ENCODE measurements at places on chromosomes 6 and 20.

DNA sequence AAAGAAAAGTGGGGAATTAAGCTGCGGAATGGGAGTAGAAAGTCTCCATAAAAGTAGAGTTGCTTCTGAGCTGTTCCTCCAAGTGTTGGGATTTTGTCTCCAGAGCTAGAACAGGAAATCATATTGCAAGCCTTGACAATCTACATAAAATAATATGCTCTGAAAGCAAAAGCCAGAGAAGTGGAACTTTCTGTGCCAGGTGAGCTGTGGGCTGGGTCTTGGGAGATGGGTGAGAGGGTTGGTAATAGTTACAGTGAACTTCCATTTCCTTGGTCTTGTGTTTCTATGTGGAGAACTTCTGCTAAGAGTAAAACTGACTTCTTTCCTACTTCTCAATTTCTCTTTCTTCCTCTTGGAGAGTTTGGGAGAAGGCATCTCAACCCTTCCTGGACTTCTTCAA is 6.3 kb upstream of the HMGN4 start:
- no peak for DNase-seq
- H3K36me3 ChIP-seq = no peaks in the 10 kb centered on the region
- no peaks in the 10 kb centered on the region for H3K27me3 ChIP-seq

DNA sequence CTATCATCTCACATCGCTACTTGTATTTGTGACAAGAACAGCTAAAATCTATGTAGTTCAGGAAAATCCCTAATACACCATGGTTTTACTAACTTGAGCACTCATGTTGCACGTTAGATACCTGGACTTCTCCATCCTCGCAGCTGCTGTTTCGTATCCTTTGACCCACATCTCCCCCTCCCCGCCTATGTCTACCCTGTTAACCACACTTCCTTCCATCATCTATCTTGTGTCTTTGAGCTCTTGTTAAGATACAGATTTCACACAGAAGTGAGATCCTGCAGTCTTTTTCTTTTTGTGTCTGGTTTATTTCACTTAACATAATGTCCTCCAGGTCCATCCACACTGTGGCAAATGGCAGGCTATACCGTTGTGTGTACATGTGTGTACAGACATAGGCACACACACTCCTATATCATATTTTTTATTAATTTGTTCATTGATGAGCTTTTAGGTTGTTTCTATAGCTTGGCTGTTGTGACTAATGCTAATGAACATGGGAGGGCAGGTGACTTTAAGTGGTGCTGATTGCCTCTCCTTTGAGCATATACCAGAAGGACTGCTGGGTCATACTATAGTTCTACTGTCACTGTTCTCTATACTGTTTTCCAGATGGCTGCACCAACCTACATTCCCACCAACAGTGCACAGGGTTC is 117.8 kb downstream of the WDR27 start:
- no peaks in the 10 kb centered on the region for H3K36me3 ChIP-seq
- H3K4me3 ChIP-seq = no peak overlapping the region
- no peak overlapping the region for H3K27ac ChIP-seq
- DNase-seq = no peak
- H3K27me3 ChIP-seq = no peaks in the 10 kb centered on the region

DNA sequence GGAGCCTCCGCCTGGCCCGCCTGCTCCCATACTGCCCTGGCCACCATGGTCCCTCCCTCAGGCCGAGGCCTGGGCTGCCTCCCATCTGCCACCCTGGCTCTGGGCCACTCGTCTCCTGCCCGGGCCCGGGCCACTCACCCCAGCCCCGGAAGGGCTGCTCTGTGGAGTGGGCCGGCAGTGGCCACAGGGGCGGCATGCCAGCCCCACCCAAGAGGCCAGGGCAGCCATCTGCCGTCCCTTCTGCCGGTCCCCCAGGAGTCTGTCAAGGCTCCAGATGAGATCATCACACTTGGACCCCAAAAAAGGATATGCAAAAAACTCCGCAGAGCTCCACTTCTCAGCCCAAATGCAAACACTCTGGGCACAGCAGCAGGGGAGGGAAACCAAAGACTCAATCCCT is 23.8 kb upstream of the TLDC2 start:
- peak overlapping the region; percentile 91 for H3K27ac ChIP-seq
- DNase-seq = no peak

DNA sequence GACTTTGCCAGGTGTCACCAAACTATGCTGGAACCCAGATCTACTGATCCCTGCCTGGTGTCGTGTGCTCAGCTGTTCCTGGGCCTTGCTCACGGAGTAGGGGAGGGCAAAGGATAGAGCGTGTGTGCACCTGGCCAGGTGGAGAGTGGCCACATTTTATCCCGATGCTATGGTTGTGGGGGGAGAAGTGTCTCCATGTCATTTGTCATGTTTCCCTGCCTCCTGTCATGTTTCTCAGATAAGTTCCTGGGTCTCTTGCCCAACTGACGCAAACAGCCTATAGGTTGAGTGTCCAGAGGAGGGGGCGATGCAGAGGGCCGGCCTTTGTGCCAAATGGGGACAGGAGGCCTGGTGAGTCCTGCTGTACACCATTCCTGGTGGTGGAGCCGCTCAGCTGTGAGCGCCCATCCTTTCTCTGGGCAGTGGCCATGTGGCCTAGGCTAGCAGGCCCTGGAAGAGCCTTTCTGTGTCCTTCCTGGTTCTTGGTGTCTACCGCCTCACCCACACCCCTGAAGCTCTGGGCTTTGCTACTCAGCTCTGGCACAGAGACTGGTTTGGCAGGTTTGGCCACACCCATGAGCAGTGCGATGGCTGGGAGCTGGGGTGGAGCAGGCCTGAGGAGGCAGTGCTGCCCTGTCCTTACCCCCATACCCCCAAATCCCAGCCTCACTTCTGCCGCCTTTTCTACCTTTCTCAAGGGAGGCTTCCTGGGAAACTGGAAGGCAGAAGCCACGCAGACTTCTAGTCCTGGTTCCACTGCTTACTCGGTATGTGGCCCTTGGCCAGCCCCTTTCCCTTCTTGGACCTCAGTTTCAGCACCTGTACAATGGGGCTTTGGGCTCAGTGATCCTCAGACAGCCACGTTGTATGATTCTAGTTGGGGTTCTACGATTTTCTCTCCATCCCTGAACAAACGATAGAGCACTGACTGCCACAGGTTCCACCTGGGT is 32.3 kb upstream of the EPB41L1 start:
- no peaks in the 10 kb centered on the region for H3K27me3 ChIP-seq
- peak overlapping the region; percentile 88 for H3K27ac ChIP-seq
- H3K36me3 ChIP-seq = no peaks in the 10 kb centered on the region
- DNase-seq = peak; percentile 85
- no peaks in the 10 kb centered on the region for H3K4me1 ChIP-seq
- H3K4me3 ChIP-seq = no peak overlapping the region

DNA sequence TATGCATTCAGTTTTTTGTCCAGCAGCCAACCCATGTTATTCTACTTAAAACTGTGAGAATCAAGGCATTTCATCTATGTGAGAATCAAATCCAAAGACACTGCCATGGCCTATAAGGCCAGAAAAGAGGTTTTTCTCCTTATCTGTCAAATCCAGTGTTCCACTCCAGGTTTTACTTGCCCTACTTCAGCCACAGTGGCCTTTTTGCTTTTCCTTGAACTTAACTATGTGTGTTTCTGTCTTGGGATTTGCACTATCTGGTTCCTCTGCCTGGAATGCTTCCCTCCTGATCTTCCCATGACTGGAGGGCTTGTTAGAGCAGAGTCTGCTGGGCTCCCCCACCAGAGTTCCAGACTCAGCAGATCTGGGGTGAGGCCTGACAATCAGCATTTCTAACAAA is 113.1 kb upstream of the DOK5 start:
- no peak for DNase-seq
- no peaks in the 10 kb centered on the region for H3K27me3 ChIP-seq
- no peaks in the 10 kb centered on the region for H3K36me3 ChIP-seq
- no peak overlapping the region for H3K27ac ChIP-seq
- no peaks in the 10 kb centered on the region for H3K4me1 ChIP-seq
- H3K4me3 ChIP-seq = no peak overlapping the region

GRCh38 chr6:48818052-48818412 is 645.0 kb downstream of the MMUT start:
- no peak overlapping the region for H3K27ac ChIP-seq
- DNase-seq = no peak
- H3K4me1 ChIP-seq = no peaks in the 10 kb centered on the region
- no peaks in the 10 kb centered on the region for H3K36me3 ChIP-seq
- no peak overlapping the region for H3K4me3 ChIP-seq

GRCh38 chr6:44712353-44713111 is 325.0 kb downstream of the CDC5L start:
- no peaks in the 10 kb centered on the region for H3K4me1 ChIP-seq
- DNase-seq = no peak
- H3K4me3 ChIP-seq = no peak overlapping the region
- no peaks in the 10 kb centered on the region for H3K27me3 ChIP-seq
- H3K27ac ChIP-seq = no peak overlapping the region

DNA sequence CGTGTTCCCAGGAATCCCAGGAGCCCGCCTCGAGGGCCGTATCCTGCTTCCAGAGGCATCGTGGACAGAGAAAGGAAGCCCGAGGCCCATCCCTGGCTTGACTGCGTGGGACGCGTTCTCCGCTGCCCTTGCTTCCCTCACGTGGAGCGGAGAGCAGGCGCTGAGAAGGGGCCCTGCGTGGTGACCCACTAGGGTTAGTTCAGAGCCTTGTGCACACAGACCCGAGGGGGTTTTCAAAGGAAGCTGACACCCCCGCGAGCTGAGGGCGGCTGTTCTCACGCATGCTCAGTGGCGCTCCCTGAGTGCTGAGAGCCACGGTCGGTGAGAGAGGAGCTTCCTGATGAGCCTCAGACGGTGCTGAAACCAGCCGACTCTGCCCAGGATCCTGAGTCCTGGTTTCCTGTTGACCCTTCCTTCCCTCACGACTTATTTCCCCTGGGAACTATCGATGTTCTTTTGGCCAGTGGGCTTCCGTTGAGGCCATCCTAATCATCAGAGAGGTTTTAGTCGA is 28.9 kb upstream of the CCR6 start:
- DNase-seq = no peak
- no peaks in the 10 kb centered on the region for H3K4me1 ChIP-seq
- H3K4me3 ChIP-seq = peak overlapping the region; percentile 4
- H3K36me3 ChIP-seq = no peaks in the 10 kb centered on the region
- no peak overlapping the region for H3K27ac ChIP-seq

GRCh38 chr6:109738255-109738654 is 47.2 kb downstream of the FIG4 start:
- no peak overlapping the region for H3K4me3 ChIP-seq
- H3K4me1 ChIP-seq = no peaks in the 10 kb centered on the region

GRCh38 chr20:37977338-37977737 is 55.9 kb downstream of the TTI1 start:
- no peaks in the 10 kb centered on the region for H3K36me3 ChIP-seq
- H3K4me3 ChIP-seq = no peak overlapping the region
- no peaks in the 10 kb centered on the region for H3K4me1 ChIP-seq
- DNase-seq = no peak
- no peaks in the 10 kb centered on the region for H3K27me3 ChIP-seq
- no peak overlapping the region for H3K27ac ChIP-seq

DNA sequence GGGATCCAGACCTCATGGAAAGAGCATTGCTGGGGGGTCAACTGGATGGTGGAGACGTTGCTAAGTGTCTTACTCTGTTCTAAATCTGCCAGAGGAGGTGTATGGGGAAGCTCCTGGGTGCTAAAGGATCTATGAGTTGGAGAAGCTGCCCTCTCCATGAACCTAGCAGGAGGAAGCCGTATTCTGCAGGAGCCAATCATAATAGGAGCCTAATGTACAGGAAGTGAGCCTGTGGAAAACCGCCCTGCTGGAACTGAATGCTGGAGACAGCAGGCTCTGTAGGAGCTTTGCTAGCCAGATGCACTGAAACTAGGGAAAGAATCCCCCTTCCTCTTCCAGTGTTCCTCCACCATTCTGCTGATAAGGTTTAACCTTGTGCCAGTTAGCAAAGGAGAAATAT is 10.9 kb downstream of the CASP8AP2 start:
- H3K27ac ChIP-seq = no peak overlapping the region
- no peaks in the 10 kb centered on the region for H3K36me3 ChIP-seq
- no peak for DNase-seq
- H3K27me3 ChIP-seq = no peaks in the 10 kb centered on the region

- H3K4me3 ChIP-seq = no peak overlapping the region
- H3K4me1 ChIP-seq = no peaks in the 10 kb centered on the region
- DNase-seq = no peak
- H3K36me3 ChIP-seq = no peaks in the 10 kb centered on the region
- no peaks in the 10 kb centered on the region for H3K27me3 ChIP-seq
These were observed 49.5 kb downstream of the KCNS1 start for GRCh38 chr20:45051204-45052060.

DNA sequence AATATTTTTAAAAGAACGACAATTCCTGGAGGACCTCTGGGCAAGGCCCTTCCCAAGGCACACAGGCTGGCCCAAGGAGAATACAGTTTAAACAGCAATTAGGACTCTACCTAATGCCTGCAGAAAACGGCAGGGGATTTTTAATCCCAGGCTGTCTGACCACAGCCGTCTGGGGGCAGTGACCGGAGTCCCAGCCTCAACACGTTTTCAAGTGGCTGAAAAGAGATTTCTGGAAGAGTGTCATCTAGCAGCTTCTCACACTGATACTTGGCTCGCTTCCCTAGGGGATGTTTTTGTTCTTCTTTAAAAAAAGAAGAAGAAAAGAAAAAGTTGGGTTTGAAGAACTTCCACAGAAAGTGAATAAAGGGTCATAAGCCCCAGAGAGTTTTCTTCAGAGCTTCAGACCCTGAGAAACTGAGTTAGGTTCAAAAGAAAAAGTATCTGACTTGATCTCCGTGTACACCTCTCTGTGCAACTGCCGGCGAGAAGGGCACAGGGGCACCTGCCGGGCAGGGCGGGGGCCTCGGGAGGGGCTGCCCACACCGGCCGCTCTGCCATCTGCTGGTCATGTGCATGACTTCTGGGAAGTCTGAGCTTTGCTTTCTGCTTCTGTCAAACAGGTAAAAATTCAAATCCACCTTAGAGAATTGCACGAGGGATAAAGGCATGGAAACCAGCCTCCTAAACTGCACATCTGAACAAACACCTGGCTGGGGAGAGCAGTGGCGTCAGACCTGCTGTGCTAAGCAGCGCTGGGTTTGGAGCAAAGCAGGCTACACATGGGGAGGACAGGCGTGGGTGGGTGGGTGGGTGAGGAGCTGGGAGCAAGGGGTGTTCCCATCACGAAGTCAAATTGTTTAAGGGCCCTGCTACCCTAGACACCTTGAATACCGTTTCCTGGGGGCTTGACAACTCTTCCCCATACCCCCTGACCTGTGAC is 33.0 kb downstream of the RRBP1 start:
- H3K4me1 ChIP-seq = peaks cover 7% of the 10 kb centered on the region
- H3K4me3 ChIP-seq = no peak overlapping the region
- H3K27ac ChIP-seq = peak overlapping the region; percentile 23
- no peaks in the 10 kb centered on the region for H3K27me3 ChIP-seq

DNA sequence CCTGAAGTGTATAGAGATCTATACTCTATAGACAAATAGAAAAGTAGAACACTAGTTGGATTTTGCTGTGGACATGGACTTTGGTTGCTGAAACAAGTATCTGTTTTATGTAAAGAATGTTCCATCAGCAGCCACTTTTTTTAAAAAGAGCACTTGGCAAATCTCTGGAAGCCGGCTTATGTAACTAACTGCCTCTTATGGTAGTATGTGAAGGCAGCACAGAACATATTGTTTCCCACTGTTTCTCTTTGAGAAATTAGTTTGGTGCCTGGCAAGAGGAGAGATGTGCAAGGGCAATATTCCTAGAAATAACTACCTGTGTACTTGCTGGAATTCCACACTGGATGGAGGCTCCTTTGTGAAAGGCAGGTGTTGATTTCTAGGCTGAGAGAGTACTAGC is 242.3 kb upstream of the PREP start:
- H3K36me3 ChIP-seq = no peaks in the 10 kb centered on the region
- DNase-seq = no peak
- no peak overlapping the region for H3K27ac ChIP-seq
- H3K27me3 ChIP-seq = no peaks in the 10 kb centered on the region
- H3K4me1 ChIP-seq = no peaks in the 10 kb centered on the region

GRCh38 chr20:37777988-37778659 is 84.3 kb downstream of the CTNNBL1 start:
- H3K36me3 ChIP-seq = peaks cover 6% of the 10 kb centered on the region
- H3K4me1 ChIP-seq = no peaks in the 10 kb centered on the region
- H3K4me3 ChIP-seq = no peak overlapping the region
- DNase-seq = no peak
- no peaks in the 10 kb centered on the region for H3K27me3 ChIP-seq

Measured in breast epithelium (tissue), 4 donors.